ENCODE measurements at places on chromosomes 2 and 18.

GRCh38 chr18:78637442-78638402 lies 341.9 kb upstream of the SALL3 start:
- DNase-seq, result no peak

- no peak for DNase-seq
Measured at GRCh38 chr18:8045884-8046281, 478.8 kb downstream of the PTPRM start.

DNA sequence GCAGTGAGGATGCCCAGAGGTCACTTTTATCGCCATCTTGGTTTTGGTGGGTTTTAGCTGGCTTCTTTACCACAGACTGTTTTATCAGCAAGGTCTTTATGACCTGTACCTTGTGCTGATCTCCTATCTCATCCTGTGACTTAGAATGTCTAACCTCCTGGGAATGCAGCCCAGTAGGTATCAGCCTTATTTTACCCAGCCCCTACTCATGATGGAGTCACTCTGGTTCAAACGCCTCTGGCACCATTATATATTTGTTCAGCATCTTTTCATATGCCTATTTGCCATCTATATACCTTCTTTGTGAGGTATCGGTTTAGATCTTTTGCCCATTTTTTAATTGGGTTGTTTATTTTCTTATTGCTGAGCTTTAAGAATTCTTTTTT lies 7.2 kb upstream of the CCNT2 start:
- DNase-seq, result no peak

DNA sequence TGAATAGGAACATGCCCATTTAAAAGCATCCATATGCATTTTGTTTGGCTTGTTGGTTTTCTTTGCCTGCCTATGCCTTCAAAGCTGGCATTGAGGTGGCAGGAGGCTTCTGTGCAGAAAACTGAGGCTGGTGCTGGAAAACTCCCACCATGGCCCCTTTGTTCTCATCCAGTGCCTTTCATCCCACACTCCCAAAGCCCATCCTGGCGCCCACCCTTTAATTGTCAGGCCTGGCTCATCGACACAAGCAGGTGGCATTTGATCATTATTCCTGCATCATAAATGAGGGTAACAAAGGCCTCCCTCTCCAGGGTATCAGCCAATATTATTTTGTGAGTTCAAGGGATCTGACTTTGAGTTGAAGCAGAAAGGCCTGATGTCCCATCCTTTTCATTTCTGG lies 24.7 kb upstream of the ANXA4 start:
- DNase-seq, result no peak

DNA sequence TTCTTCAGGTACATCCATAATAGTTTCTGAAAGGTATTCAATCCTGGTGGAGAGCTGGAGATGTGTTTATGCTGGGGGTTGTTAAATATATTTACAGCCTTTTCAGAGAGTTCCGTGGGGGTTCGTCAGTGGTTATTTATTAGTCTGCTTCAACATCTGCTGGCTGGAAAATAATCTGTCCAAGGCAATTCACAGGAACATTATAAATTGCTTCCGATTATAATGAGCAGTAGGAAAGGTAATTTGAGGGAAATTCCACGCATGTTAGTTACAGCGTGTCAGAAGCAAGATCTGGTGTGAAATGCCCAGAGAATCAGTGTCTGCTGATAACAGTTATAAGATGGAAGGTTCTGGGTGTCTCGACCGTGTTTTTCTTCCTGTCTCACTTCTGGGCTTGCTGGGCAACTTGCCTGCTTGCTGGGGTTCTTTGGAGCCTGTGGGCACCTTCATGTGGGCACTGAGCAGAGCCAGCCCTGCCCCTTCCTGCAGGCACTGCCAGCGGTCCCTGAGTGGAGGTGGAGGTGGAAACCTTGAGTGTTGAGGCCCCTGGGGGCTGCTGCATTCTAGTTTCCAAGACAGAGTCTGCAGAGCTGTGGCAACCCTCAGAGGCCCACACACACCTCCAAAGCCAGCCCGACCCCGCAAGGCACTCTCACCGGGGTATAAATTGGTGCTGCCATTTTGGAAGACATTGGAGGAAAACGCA lies 185.7 kb downstream of the FAM210A start:
- DNase-seq, result no peak

DNA sequence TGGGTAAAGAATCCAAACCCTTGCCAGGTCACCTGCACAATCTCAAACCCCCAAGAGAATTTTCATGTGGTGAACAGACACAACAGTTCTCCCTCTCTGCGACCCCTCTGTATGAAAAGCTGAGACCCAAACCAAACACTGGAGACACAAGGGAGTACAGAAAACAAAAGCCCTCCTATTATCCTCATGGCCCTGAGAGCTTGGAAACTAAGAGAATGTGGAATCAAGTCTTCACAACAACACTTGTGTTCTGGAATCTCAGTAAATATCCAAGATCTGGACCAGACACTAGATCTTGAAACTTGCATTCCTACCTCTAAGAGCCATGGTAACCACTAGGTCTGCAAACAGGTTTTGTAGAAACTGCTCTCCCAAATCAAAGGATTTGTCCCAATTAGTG lies 50.1 kb upstream of the CCDC150 start:
- DNase-seq, result no peak

GRCh38 chr18:63320123-63320974 lies 780 bp upstream of the BCL2 start:
- DNase-seq, result no peak

GRCh38 chr2:201176081-201176481 lies 6.9 kb upstream of the CASP10 start:
- no peak for DNase-seq

DNA sequence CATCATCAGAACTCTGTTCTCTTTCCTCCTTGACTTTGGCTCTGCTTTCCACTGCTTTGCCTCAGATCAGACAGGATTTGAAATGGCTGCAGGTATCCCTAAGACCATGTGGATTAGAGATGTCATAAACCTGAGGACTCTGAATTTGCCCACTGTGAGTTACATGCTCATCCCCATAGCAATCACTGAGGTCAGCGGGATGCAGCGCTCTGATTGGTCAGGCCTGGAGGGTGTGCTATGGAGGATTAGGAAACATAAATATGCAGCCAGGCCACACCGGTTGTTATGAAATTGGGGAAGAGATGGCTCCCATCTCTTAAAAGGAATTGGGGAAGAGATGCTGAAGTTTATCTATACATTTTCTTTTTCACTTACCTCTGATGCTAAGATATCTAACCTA lies 73.7 kb upstream of the DNAJC10 start:
- no peak for DNase-seq

- no peak for DNase-seq
Measured at GRCh38 chr2:227324642-227324994, 433 bp upstream of the MFF start.

DNA sequence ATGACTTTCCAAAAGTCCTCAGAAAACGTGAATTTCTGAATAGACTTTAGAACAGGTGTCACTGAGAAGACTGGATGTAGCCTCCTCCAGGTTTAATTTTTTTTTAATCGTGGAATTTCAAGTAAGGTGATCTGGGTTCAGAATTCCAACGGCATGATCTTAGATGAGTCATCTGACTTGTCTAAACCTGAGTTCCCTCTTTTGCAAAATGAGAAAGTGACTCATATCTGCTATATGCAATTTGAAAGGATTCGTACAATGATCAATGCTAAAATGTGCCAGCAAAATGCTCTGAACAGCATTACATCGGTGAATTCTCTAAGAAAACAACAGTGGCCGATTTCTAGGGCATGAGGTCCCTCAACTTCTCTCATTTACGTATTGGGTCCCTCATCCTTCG lies 69.1 kb upstream of the ZNF516 start:
- DNase-seq, result no peak

DNA sequence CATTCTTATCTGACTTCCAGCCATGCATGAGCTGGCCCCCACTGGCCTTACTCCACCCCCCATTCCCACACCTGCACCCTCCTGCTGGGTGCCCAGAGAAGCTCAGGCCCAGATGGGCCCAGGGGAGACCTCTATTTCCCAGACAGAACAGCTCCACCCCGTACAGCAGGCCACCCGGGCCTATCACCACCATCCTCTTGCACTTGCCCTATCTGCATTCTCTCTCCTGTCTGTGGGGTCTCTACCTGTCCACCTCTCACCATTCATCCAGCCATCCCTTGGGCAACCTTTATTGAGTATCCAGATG lies 25.3 kb upstream of the TNS1 start:
- DNase-seq, result no peak

GRCh38 chr2:28707592-28707991 lies 44.0 kb upstream of the PPP1CB start:
- DNase-seq, result no peak

DNA sequence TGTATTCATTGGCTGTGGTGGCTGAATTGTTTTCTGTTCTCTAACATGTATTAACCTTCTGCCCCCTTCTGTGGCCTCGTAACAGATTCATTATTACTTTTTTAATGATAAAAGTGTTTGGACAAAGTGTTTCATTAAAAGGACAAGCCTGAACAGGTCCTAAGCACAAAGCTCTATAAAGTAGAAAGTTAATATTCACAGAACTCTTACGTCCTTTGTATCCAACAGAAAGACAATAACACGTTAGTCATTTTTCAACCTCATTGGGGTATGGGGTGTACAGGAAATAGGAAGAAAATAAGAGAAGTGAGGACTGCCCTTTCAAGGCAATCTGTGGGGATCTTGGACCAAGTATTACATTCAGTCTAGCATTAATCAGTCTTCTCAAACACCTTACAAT lies 105.5 kb upstream of the RGPD4 start:
- no peak for DNase-seq

DNA sequence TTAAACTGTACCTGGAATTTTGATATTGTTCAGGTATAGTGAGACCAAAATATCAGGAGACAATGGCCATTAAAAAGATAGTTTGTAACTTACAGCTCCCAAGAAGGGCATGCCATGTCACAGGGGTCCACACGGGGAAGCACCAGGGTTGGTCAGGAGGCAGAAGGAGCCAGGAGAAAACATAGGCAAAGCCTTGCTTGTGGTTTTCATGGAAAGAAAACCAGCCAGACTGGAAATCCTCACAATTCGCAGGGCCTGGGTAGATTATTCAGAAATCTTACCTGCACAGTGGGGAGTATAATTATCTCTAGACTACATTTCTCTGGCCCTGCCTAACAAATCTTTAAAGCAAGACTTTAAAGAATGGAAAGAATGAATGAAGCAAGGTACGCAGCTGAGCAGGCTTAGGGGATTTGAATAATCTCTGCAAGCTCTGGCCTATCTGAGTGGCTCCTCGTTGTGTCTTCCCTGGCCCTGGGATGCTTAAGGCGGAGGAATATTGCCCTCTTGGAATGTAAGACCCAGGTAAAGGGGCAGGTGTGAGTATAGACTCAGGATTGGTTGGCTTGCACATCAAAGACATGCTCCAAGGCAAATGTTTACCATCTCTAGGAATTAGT lies 66.9 kb upstream of the CDC42EP3 start:
- no peak for DNase-seq

- DNase-seq, result no peak
Measured at GRCh38 chr2:45782986-45783385, 131.5 kb downstream of the PRKCE start.
